NCI-H460 (cell line): ENCODE measurements at places on chromosomes 11 and 22. TPM values are rescaled to one million over a fixed set of nuclear protein-coding genes. Genes with fewer than 3 reads are reported as not detected.

GRCh38 chr11:45994371-45995341 lies 72.2 kb downstream of the LARGE2 start:
- DNase-seq, result no peak

GRCh38 chr11:12269446-12270214 lies 107.7 kb upstream of the PARVA start:
- no peak for DNase-seq

DNA sequence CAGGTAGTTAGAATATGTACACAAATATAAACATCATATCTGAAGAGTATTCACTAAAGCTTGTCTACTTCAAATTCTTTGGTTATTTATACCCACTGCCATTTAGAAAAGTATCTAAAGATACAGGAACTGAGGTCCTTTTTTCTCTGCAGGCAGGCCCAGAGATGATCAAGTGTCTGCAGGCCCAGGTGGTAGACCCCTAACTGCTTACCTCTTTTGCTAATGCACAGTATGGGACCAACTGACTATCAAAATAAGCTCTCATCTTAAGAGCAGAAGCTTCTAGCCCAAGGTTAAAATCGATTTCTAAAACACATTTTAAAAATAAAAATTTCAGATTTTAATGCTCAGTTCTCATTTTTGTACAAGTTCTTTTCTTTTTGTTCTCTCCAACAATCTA lies 81.5 kb downstream of the APOL5 start:
- no peak for DNase-seq

DNA sequence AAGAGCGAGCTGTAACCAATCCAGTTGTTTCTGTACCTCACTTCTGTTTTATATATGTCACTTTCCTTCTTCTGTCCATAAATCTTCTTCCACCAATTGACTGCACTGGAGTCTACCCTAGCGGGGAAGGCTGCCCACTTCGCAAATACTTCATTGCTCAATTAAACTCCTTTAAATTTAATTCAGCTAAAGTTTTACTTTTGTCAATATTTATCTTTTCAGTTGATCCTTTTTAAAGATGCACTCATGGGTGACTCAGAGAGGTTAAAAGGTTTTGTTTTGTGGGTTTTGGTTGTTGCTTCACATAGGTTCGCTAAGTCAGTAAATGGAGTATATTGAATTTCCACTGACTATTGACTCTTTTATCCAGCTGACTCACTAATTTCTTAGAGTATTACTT lies 597.2 kb downstream of the DLG2 start:
- DNase-seq, result peak; percentile 3

The SMTNL1 gene
- not detected in 2 replicates for total RNA-seq

DNA sequence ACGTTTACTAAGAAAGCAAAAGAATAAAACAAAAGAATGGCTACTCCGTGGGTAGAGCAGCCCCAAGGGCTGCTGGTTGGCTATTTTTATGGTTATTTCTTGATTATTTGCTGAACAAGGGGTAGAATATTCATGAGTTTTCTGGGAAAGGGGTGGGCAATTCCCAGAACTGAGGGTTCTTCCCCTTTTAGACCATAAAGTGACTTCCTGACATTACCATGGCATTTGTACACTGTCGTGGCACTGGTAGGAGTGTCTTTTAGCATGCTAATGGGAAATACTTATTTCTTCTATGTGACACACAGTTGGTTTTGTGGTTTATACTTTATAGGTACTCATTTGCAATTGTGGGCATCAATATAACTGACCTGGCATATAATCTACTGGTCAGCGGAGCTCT lies 56.3 kb downstream of the SLN start:
- no peak for DNase-seq
